ENCODE measurements at places on chromosomes 12 and 14.

DNA sequence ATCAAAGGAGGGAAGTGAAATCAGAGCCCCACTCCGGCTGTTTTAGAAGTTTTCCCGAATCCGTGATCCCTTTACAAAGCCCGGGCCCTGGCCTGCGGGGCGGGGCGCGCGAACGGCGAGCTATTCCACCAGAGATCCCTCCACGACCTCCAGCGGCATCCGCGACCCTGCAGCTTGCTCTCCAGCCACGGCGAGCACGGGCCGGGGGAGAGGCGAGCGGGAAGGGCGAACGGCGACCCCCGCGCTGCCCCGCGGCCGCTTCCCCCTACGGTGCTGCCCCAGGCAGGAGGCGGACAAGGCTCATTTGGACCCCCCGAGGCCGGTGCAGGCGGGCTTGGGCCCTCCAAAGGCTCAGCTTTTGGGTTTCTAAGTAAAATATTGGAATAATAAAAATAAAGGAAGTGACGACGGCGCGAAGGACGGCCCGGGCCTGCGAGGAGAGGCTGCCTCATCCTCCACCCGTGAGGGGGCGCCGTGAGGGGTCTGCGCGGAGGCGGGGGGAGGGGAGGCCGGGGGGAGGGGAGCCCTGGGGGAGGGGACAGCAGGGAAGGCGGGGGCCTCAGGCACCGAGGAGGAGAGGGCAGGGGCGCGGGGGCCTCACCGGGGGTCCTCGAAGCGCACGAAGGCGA lies 613 bp downstream of the SRSF9 start:
- peak; percentile 17 for DNase-seq

- peak; percentile 63 for DNase-seq
Measured at GRCh38 chr14:20530771-20531571, 25.6 kb downstream of the RNASE10 start.

DNA sequence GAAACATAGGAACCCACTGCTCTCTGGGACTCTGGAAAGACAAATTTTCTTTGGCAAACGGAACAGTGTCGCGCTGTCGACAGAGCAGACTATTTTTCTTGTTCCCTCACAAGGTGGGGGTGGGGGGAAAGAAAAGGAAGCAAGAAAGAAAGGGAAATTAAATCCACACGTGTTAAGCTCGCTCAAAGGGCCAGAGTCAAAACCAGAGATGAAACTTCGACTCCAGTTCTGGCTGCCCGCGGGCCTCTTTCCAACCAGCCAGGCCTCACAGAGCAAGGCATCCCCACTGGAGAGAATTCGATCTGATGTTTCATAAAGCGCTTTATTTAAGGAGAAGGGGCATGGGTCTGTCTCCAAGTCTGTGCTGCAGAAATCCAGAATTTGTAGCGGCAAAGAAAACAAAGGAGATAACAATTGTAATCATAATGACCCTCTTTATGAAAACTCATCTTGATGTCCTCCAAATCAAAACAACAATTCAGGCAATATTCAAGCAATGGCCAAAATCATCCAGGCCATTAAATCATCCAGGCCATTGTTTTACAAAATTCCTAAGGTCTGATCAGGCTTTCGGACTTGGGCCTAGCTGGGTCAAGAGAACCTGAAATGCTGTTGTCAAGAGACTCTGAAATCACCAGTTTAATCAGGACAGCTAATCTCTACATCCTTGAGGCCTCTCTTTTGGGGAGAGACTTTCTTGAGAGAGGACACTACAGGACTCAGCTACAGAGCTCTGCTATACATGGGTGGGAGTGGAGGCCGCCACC lies 5.3 kb upstream of the TBX5 start:
- DNase-seq = no peak

- no peak for DNase-seq
Measured at GRCh38 chr12:12167847-12168246, 97.1 kb downstream of the BCL2L14 start.

DNA sequence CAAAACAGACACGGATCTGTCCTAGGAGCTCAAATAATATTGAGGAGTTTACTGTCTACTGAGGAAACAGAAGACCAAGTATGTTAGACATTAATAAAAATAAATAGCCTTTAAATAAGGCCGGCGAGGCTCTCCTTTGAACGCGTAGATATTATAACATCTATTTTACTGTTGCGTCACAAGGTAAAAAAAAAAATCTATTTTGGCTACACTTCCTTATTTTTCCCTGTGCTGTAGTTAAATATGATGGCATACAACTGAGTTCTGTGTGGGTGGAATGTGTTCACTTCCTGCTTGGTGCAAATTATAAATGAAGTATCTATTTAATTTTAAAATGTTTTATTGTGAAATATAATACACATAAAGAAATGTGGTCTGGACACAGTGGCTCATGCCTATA lies 17.2 kb upstream of the RAD52 start:
- no peak for DNase-seq

Data from HCEC 1CT (cell line).